NCI-H510A treated with DMSO at 0.1 percent for 48 hours (cell line): ENCODE measurements at places on chromosomes 7 and 10.

DNA sequence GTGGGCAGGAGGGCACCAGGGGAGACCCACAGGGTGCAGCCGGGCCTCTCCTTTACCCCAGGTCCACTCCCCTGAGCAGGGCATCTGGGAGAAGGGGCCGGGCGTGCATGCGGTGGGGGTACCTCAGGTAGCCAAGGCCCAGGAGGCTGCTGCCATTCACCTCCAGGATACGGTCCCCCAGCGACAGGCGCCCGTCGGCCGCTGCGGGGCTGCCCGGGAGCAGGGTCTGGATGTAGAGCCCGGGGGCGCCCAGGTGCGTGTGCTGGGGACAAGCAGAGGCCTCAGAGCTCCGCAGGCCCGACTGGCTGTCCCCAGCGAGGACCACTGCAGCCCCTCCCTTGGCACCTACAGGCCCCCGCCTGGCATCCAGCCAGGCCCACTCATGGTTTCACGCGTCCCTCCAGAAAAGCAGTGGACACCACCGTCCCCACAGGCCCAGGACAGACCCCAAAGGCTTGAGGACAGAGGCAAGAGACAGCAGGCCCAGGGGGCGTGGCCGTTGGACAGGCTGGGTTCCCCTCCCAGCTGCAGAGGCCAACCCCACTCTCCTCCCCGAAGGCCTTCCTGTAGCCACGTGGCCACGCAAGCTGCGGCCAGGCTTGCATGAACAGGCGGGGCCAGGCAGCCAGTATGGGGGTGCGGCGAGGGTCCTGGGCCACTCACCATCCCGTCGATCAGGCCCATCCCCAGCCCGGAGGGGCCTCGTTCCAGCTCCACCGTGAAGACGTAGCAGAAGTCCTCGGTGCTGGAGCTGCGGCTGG lies 24.3 kb downstream of the AP5Z1 start:
- DNase-seq = no peak

DNA sequence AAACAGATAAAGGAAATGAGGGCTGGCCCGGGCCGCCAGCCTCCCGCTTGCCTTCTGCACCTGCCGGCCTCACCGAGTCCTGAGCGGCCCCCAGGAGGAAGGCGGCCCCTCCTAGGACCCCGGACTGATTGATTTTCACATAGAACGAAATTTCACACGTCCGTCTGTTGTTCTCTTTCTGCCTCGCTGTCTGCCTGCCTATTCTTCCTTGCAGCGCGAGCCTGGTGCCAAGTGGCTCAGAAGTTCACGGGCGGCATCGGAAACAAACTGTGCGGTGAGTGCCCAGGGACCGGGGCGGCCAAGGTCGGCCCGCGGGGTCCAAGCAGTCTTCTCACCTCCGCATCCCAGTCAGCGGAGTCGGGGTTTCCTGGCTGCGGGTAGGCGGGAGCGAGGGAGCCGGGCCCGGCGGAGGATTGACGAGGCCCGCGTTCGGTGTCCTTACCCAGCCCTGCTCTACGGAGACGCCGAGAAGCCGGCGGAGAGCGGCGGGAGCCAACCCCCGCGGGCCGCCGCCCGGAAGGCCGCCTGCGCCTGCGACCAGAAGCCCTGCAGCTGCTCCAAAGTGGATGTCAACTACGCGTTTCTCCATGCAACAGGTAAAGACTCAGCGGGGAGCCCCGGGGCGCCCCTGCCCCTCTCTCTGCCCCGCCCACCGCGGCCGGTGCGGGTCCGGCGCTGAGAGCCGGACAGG lies 967 bp downstream of the GAD2 start:
- DNase-seq = no peak

GRCh38 chr7:130479716-130480400 lies 12.0 kb upstream of the MEST start:
- DNase-seq = no peak

GRCh38 chr7:13115157-13115772 lies 427.8 kb downstream of the ARL4A start:
- no peak for DNase-seq

GRCh38 chr10:80136134-80136571 lies 3.6 kb downstream of the PLAC9 start:
- DNase-seq = no peak

- DNase-seq = no peak
Observed at GRCh38 chr7:134649226-134649775, 2.6 kb downstream of the BPGM start.

- no peak for DNase-seq
Observed at GRCh38 chr10:103828587-103829197, 26.7 kb downstream of the SH3PXD2A start.

DNA sequence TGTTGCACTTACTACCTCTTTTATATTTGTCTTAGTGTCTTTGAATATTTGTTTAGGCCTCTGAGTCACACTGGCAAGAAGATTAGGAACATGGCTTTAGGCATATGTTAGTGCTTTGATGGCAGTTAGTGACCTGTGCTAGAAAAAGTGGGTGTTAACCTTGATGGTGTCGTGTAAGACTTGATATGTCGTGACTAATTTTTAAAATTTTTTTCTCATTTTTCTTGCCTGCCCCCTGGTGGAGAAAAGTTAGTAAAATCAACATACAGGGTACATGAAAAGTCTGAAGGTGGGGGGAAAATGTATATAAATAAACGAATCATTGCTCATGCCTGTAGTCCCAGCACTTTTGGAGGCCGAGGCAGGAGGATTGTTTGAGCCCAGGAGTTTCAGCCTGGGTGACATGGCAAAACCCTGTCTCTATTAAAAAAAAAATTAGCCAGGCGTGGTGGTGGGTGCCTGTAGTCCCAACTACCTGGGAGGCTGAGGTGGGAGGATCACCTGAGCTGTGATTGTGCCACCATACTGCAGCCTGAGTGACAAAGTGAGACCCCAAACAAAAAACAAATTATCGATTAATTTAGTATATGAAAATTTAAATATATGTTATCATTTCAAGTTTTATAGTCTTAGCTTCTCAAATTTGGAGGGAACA lies 44.6 kb downstream of the TAX1BP1 start:
- peak; percentile 8 for DNase-seq

- no peak for DNase-seq
Observed at GRCh38 chr10:13765641-13766341, 179.0 kb downstream of the PRPF18 start.

DNA sequence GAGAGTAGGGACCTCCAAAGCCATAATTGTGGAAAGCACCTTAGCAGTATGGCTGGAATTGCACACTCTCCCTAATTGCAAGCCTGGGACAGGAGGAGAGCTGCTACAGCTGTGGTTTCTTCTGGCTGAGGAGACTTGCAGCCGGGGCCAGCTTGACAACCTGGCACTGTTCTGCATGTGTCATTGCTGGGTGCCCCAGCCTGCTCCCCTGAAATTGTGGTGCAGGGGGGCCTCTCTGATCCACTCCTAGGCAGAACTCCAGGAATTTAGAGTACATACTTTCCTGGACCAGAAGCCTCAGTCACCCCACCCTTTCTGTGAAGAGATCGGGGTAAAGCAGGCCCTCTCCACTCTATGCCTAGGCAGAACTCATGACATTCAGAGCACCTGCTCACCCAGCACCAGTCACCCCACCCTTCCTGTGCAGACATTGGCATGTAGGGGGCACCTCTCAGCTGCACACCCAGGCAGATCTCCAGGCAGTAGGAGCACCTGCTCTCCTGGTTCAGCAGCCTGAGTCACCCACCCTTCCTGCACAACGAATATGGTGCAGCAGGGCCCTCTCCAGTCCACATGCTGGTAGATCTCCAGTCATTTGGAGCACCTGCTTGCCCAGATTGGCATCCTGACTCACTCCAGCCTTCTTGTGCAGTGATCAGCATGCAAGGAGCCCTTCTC lies 34.4 kb upstream of the DYNC1I1 start:
- DNase-seq = no peak
